HuH-7 (cell line): ENCODE measurements at places on chromosomes 7 and 10.

DNA sequence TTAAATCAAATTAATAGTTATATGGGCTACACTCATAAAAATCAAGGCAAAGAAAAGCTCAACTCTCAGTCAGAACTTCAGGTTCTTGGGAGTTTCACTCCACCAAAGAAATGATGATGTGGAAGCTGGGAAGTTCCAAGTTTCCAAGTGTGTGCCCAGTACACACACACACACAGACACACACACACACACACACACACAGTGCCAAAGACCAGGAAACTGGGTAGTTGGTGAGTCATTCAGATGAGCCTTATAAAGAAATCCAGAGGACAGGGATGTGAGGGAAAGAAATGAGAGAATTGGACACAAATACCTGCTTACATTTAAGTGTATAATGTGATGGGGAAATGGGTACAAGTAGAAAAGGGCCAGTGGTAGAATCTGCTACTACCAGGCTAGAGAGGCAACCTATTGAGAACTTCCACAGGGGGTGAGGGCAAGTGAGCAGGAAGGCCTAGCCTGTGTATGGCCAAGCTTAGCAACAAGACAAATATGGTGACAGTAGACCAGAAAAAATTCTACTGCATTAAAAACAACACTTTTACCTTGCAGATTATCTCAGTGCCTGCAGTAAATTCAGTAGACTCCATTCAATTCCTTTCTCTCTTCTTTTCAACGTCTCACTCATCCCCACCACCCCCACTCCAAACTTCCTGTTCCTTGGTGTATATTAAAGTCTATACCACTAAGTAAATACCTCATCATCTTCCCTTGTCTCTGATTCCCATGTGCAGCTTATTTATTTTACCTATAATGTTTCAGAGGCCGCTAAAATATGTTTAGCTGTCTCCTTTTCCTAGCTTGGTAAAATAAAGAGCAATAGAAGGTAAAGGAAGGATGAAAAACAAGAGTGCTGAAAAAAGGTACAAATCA, 95.0 kb downstream of the CABCOCO1 start:
- no peak for DNase-seq

GRCh38 chr10:75396631-75397495, 4.7 kb downstream of the ZNF503 start:
- DNase-seq: peak; percentile 60

GRCh38 chr7:70000737-70001348, 402.6 kb downstream of the AUTS2 start:
- no peak for DNase-seq

- DNase-seq: no peak
Observed at GRCh38 chr7:30799206-30799975, 28.2 kb downstream of the MINDY4 start.

GRCh38 chr10:91367127-91367531, 43.0 kb upstream of the HECTD2 start:
- no peak for DNase-seq

GRCh38 chr10:85527616-85528317, 838.8 kb downstream of the GRID1 start:
- DNase-seq: no peak

DNA sequence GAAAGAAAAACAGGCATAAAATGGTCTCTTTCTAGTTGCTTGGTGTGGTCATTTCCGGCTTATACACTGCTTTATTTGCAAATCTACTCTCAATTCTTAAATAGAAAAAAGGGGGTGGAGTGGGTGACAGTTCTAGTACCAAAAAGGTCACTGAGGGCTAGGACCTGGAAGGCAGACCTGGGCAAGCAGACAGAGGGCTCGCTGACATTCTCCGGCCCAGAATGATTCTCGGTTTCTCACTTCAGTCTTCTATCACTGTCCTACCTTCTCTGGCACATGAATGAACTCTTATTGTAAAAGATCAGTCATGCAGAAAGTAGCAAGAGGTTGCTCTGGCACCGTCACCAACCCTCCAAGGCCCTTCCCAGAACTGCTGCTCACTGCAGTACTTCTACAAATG, 54.0 kb downstream of the MALSU1 start:
- no peak for DNase-seq

- no peak for DNase-seq
Observed at GRCh38 chr7:34061149-34061548, 155.8 kb downstream of the BMPER start.

DNA sequence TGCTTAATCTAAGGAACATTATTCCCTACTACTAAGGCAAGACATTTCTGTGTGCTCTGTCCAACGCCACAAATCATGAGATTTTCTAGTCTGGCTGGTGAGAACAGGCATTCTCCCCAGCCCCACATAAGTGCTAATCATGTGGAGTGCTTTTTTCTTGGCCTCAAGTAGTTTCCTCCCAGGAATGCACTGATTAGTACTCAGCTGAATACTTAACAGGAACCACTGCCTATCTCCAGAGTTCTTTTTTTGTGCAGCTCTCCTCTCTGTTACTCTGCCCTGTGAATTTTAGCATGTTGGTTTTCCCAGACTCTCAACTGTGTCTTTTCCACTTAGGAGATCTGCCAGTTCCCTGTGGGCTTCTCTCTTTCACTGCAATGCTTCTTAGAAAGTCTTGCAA, 1098.5 kb upstream of the LRRTM3 start:
- no peak for DNase-seq

DNA sequence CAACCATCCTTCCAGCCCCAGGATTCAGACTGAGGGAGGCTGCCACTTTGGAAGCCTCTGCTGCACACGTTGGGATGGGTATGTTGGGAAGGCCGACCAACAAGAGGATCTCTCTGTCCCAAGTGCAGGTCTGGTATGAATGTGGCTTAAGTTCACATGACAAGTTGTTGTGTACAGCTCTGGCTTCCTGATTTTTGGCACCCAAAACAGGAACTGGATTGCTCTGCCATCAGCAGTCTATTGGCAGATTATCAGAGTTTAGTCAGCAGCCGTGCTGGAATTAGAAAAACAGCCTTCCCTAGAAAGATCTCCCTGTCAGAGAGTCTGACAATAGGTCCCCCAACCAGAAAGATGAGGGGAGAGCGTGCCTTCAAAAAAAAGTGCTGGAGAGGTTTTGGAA, 66.9 kb downstream of the GOLGA7B start:
- no peak for DNase-seq

- no peak for DNase-seq
Observed at GRCh38 chr7:23121165-23121564, 15.6 kb downstream of the KLHL7 start.

DNA sequence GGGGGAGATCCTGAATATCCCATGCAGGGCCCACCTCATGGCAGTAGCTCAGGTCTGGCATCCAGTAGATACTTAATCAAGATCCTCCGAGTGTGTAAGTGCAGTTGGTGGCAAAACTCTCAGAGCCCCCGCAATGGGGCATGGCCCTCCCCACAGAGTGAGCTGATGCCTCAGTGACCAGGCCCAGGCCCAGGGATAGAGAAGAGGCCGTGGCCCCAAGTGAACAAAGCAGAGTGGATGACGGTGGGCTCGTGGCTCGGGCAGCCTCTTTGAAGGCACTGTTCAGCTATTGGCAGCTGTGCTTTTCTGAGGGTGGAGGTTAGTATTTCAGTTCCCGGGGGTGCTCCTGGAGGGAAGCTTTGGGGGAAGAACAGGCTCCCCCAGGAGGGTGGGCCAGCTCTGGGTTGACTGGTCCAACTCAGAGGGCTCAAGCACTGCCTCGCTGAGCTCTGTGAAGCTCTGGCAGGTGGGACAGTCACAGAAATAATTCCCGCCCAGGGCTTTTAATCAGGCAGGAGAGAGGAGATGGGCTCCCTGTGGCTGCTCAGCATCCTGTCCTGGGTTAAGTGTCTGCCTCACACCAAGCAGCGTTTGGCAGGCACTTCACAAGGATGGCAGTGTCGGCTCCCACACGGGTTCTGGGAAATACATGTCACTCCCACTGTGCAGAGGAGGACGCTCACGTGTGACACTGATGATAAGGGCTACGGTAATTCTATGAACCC, 583.6 kb downstream of the TCERG1L start:
- no peak for DNase-seq

GRCh38 chr7:151276666-151277590, 28.4 kb upstream of the SMARCD3 start:
- DNase-seq: peak; percentile 80

DNA sequence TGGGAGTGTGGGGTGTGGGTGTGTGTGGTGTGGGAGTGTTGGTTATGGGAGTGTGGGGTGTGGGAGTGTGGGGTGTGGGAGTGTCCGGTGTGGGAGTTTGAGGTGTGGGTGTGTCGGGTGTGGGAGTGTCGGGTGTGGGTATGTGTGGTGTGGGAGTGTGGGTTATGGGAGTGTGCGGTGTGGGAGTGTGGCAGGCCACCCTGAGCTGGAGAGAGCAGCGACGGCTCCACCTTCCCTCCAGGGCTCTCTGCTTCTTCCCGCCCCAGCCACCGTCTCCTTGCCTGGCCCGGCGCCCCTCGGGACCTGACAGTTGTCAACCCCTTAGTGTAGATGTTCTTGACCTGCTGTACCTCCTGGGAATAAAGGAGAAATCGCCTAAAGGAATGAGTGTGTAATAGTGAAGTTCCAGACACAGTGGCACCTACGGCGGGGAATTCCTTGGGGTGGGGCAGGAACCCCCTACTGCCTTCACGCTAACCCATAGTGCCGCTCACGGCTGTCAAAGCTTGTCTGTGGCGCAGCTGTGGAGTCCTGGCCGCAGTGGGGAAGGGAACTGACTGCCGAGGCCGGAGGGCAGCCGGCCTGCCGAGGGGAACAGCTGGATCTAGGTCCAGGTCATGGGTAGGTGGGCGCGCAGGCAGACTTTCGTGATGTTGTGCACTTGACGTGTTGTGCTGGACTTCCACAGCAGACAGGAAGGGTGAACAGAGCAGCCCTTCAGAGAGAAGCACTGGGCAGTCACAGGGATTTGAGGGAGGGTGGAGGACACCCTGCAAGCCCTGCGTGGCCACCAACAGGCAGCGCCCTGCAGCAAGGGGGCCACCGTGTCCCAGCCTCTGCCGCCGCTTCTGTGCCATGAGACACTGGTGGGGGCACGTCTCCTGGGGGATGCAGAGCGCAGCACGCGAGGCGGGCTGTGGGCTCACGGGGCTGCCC, 49.0 kb upstream of the EN2 start:
- no peak for DNase-seq

- DNase-seq: no peak
Observed at GRCh38 chr10:68489919-68490318, 18.1 kb upstream of the DNA2 start.

DNA sequence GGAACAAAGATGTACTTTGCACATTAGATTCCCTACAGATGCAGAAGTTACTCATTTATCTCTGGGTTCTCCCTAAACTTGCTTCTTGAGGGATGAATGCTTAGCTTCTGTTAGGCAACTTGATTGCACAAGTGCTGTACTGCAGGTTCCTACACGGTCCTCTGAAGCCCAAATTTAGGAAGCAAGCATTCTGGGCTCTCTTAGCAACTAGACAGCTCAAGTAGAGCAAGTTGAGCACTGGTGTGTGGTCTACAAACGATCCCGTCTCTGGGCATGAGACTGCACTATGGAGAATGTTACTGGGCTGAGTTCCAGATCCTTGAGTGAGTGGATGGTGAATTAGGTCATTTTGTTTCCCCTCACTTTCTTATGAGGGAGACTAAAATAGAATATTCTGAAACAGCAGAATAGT, 14.3 kb downstream of the SEMA3D start:
- no peak for DNase-seq
